ENCODE measurements at places on chromosomes 2 and 18.

DNA sequence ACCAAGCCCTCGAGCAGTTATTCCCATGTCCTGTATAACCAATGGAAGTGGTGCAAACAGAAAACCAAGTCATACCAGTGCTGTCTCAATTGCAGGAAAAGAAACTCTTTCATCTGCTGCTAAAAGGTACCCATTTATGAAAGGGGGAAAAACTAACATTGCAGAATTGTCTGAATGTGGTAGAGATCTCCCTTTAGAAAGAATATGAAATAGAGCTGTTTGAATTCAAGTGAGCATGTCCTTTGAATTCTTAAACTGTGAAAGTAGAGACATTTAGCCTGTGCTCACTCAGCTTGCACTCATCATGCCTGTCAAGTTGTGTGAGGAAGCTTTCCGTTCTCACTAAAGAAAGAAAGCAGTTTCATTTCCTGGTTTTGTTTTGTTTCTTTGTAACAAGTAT, 87.4 kb downstream of the EML4 start:
- no peak for DNase-seq

DNA sequence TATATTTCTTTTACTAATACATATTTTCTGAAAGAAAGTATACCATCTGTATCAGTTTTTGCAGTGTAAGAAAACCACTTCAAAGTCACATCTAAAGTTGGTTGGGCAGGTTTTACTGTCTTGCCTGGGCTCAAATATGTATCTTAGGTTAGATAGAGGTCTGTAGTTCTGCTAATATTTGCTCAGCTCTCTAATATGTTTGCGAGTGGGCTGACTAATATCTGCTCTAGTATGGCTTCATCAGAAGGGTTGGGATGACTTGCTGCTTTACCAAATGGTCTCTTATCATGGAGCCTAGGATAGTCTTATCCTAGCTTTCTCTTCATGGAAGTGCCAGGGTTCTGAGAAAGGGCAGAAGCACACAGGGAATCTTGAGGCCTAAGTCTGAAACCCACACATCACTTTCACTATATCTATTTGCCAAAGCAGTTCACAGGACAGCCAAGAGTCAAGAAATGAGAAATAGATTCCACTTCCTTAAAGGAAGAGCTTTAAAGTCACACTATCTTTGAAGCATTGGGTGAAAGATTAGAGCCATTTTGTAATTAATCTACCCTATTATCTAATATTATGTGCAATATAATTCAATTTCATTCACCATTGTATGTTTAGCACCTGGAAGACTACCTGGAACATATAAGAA, 610.0 kb downstream of the KCNJ3 start:
- DNase-seq, result no peak

- DNase-seq, result no peak
Measured at GRCh38 chr18:44536046-44536445, 144.6 kb upstream of the SETBP1 start.

DNA sequence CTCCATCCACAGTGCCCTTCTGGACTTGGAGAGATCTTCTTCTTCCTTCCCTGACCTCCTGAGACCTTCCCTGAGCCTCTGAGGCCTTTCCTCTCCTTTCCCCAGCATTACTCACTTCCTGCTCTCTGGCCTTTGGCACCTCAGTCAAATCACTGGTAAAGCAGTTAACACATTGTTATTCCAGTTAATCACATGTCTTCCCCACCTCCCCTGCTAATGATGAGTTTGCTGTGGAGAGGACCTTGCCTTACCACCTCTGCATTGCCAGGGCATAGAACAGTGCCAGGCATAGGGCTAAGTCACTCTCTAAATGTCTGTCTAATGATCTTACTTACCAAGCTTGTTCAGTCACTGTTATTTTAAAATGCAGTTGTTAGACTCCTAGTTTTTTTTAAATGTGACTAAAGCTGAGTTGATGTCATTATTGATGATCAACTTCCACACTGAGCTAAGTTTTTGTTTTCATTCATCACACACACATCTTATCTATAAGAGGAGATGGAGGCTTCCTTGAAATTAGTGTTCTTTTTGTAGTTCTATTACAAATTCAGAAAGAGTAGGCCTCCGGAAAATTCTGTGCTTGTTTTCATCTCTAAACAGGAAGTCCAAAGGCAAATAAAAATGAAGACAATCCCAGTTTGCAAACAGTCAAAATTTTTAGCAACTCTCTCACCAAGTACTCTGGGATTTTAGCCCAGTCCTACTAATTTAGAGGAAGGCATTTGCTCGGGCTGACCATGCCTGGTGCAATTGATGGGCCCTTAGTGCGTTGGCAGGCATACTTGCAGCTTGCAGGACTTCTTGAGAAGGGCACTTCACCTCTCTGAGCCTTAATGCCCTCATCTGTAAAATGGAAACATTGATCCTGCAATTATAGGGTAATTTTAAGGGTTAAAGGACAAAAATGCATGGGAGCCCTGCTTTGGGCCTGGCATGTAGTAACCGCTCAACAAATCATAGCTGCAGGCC, 113.7 kb upstream of the SPRED2 start:
- DNase-seq, result no peak

DNA sequence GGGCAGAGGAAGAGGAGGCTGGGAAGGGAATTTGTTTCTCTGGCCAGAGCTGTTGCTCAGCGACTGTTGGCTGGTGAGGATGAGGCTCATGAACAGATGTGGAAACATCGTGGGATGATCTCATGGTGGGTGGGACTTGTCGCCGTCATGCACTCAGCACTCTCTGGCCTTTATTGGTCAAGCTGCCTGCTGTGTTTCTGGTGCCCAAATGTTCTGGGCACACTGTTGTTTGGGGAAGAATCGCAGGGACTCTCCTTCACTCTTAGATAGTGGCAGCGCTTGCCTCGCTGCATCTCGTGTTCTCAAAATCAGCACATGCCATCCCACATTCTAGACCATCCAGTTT, 145.6 kb downstream of the AGAP1 start:
- DNase-seq, result no peak

DNA sequence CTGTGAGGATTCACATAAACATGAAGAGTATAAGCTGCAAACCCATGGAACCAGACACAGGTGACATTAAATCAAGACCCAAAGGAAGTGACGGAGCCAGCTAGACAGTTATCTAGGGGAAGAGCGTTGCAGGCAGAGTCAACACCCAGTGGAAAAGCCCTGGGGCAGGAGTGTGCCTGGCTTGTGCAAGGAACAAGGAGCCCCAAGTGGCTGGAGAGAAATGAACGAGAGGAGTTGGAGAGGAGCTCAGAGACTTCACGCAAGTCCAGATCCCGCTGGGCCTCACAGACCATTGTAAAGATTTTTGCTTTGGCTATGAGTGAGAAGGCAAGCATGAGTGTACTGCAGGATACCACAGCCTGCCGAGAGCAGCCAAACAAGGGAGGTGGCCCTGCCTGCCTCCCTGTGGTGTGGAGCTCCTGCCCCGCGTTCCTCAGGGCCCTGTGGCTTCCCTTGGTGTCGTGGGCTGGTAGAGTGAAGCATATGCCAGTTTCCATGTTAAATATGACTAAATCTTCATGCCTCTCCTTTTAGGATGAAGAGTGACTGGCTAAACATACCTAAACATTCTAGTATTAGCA, 88.2 kb downstream of the SP3 start:
- no peak for DNase-seq

DNA sequence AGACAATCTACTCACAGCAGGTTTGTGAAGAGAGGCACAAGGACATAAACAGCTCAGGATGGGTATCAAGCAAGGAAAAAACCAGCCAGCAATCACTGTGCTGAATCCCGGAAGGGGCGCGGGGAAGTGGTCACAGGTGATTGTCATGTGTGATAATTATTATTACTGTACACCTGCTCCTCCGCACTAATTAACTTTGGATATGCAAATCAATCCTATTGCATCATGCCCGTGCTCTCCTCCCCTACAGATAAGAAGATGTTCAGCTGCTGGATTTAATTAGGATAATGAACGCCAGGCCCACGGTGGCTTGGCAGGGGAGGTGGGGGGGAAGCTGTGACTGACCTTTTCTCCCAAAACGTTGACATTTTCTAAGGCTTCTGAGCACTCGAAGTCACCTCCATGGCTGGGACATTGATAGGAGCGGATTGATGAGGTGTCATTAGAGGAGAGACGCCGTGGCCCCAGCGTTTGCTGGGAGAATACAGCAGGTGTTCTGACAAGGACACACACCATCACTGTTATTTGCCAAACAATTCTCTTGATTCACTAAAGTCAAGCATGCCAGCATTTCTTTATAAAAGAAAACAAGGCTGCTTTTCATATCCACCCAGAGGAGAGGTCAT, 160.3 kb upstream of the VRK2 start:
- DNase-seq, result no peak

DNA sequence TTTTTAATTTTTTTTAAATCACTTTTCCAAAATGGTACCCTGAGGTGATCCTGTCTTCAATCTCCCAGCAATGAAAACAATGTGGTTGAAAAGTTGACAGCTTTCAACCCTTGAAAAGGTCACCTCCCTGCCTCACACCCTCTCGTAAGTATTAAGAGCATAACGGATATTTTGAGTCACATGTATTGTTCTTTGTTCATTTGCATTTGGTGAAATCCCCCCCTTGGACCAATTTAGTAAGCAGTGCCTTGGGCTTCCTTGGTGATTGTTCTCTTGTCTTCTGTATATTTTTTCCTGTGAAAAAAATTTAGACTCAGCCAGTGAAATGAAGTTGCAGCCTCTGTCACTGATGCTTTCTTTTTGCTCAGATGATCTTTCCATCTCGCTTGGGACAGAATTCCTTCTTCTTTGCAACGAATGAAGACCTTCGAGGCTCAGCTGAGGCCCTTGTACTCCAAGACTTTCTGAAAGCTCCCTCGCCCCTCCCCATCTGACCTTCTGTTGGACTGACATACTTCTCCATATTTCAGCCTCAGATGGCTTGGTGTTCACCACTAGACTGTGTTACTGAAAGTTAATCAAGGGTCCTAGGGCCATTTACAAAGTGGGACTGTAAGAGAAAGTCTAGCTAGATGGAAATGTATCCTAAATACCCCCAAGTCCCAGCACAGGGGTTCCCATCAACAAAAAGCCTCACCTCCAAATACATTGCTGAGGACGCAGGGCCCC, 158.4 kb downstream of the BCL2 start:
- peak; percentile 22 for DNase-seq

DNA sequence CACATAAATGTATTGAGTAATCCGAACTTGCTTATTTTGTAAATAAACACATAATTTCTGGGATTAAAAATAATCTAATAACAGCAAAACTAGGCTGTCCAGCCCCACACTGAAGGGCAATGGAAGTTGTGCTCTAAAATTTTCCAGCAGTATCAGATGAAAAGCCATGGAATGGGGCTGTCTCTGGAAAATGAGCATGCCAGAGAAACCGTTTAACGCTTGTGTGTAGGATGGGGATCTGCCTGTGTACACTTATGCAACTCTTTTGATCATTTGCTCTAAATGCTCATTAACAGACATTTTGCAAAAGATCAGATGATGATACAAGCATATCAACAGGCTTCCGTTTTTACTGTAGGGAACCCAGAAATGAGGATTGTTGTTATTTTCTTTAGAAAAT, 177.6 kb downstream of the SLC8A1 start:
- DNase-seq, result no peak

- DNase-seq, result no peak
Measured at GRCh38 chr2:17813742-17814473, 2.4 kb upstream of the MSGN1 start.

GRCh38 chr2:3398857-3399256, 19.4 kb downstream of the TRAPPC12 start:
- DNase-seq, result no peak

DNA sequence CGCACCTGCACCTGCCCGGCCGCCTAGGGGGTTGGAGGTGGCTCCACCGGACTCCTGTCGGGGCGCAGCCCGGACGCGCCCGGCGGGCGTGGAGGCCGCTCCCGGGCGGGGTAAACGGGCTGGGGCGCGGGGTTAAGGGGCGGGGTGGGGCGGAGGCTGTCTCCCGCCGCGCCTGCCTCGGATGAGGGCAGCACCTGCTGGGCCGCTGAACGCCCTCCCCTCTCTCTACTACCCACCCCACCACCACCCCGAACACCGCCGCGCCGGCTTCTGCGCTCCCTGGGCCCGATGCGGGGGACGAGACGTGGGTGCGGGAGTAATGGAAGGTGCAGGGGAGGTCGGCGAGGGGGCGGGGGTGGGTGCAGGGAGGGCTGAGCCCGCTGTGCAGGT, 224.8 kb upstream of the ID2 start:
- DNase-seq, result peak; percentile 10

DNA sequence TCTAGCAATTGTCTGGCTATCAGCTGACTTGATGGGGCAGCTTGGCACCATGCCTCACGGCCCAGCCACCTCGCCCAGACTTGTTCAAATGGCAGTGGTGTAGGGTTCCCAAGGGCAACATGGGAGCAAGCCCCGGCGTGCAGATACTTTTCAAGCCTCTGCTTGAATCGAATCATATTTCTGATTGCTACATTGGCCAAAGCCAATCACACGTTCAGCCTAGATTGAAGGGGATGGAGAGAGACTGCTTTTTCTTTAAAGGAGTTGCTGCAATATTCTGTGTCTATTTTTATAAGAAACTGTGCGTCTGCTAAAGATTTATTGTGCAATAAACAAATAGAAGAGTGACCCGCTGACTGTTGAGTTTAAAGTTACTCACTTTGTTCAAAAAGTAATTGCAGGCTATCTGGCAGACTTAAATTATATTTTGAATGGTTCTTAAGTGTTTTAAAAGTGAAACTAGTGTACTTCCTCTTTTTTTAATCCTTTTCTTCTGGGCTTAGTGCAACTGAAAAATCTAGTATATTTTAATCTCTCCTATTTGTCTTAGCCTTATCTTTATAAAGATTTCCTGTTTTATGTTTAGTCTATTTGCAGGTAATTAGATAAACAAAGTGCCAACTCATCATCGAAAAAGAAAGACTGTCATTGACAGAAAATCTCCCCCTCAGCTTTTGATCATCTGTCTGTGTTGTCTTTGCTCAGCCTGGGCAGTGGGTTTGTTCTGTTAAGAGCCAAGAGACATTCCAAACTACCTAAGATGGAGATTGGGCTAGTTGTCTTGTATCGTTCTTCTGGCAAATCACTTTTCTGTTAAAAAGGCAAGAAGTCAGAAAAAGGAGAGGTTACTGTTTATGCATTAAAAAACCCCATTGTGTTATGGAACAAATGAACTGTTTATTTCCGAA, 156.1 kb downstream of the TPGS2 start:
- DNase-seq, result no peak

- DNase-seq, result no peak
Measured at GRCh38 chr18:37343542-37343851, 222.1 kb downstream of the CELF4 start.

GRCh38 chr2:162840598-162841246, 2.2 kb upstream of the KCNH7 start:
- DNase-seq, result no peak

- no peak for DNase-seq
Measured at GRCh38 chr2:36266536-36267121, 88.9 kb upstream of the CRIM1 start.
